ENCODE measurements at places on chromosomes 7 and 10.

GRCh38 chr10:64571056-64571455 is 1049.9 kb downstream of the REEP3 start:
- DNase-seq, result no peak

- DNase-seq, result no peak
These were observed 147.9 kb downstream of the DGKB start for GRCh38 chr7:14754631-14755030.

GRCh38 chr7:455110-455928 is 64.3 kb downstream of the PDGFA start:
- no peak for DNase-seq

- no peak for DNase-seq
These were observed 22.1 kb upstream of the ABCC2 start for GRCh38 chr10:99760321-99760720.

DNA sequence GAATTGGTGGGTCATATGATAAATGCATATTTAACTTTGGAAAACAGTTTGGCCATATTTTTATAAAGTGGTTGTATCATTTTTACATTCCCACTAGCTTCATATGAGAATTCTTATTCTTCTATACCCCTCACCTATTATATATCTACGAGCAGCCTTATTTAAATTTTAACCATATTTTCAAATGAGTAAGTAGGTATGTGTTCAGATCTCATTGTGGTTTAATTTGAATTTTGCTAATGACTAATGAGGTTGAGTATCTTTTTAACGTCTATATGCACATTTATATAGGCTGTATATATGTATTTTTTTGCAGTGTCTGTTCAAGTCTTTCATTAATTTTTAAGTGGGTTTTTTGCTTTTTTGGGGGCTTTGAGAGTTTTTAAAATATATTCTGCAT is 14.2 kb downstream of the RAB18 start:
- no peak for DNase-seq

DNA sequence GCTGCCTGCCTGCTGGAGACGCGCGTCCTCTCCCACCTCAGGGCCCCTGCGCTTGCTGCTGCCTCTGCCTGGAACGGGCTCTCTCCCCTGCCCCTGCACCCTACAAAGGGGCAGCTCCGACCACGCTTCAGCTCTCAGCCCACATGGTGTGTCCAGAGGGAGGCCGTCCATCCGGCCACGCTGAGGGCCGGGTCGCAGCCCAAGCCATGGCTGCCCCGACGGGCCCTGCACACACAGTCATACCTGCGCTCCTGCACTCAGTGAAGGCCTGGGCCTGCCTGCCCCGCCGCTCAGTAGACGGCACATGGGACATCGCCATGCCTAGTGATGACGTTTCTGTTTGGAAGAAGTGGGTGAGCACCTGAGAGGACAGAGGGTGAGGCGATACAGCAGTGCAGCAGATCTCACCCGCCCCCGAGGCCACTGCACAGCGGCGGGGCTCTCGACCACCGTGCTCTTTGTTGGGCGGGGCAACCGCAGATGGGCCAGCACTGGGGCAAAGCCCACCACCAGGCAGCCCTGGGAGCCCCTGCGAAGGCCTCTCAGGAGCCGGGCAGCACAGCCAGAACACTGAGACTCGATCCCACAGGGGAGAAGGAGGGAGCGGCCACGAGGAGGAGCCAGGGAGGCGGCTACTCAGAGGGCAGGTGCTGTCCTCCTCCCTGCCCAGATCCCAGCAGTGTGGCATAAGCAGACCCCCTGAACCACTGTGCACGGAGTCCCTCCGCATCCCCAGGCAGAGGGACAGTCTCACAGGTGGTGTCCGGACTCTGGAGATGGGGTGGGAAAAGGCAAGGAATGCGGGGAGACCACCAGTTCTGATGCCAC is 129.5 kb downstream of the MAD1L1 start:
- DNase-seq, result no peak

GRCh38 chr10:102951316-102951715 is 33.2 kb downstream of the CNNM2 start:
- no peak for DNase-seq

GRCh38 chr7:157768198-157768597 is 431.4 kb downstream of the DNAJB6 start:
- no peak for DNase-seq

DNA sequence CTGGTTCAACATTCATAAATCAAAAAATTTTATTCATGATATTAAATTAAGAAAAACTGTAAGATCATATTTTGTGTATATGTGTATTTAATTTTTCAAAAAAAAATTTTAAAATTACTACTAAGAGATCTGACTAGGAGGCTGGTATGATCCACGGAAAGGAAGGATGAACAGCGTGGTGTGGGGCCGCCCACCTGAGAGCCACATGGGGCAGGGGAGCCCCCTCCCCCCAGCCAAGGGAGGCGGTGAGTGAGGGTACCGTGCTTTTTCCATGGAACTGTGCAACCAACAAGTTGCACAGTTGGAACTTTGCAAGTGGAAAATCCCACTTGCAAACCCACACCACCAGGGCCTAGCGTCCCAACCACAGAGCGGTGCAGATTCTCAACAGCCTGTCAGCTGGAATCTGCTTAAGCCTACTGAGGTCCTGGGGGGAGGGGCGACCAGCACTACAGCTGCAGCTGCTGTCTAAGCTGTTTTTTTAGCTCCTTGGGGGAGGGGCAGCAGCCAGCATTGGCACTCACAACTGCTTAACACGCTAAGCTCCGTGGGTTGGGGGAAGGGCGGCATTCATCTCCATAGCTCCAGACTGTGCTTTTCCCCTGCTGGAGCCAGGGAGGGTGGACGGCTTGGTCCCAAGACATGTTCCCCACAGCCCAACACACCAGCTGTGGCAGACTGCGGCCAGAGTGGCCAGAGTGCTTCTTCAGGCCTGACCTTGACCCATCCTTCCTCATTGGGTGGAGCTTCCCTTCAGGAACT is 94.2 kb upstream of the IGFBP3 start:
- DNase-seq, result no peak

DNA sequence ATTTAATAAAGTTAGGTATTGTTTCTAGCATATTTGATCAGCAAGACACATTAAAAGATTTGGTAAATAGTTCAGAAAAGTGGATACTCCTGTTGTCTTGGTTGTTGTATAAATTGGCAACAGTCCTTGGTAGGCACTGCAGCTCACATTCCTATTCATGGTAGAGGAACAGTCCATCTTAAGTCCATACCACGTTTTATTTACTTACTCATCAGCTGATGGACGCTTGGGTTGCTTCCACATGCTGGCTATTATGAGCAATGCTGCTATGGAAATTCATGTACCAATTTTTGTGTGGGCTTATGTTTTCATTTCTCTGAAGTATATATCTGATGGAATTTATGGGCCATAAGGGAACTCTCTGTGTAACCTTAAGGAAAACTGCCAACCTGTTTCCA is 43.3 kb downstream of the C10orf120 start:
- DNase-seq, result no peak

GRCh38 chr7:1690359-1690958 is 20.4 kb downstream of the ELFN1 start:
- DNase-seq, result no peak

DNA sequence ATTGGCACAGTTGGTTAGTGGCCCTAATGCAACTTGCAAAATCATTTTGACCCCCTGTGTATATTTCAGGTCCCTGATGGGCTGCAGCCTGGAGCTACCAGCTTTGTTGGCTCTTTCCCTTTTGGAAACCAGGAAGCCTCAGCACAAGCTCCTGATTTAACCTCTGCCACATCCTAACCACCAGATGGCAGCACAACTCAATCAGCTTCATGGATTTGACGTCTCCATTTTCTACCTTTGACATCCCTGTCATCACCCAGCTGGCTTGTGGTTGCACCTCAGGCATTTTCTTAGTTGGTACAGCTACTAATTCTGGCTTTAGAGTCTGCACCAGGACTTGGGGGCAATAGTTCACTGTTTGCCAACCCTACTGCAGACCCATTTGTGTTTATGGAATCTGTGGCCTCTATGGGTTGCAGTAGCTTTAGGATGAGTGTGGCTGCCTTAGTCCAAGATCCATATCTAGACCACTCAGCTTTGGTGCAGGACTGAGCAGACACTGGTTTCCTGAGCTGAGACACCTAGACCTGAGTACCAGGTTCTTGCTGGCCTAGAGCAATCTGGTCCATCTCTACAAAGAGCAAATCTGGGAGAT is 456.2 kb downstream of the REEP3 start:
- DNase-seq, result peak; percentile 46

DNA sequence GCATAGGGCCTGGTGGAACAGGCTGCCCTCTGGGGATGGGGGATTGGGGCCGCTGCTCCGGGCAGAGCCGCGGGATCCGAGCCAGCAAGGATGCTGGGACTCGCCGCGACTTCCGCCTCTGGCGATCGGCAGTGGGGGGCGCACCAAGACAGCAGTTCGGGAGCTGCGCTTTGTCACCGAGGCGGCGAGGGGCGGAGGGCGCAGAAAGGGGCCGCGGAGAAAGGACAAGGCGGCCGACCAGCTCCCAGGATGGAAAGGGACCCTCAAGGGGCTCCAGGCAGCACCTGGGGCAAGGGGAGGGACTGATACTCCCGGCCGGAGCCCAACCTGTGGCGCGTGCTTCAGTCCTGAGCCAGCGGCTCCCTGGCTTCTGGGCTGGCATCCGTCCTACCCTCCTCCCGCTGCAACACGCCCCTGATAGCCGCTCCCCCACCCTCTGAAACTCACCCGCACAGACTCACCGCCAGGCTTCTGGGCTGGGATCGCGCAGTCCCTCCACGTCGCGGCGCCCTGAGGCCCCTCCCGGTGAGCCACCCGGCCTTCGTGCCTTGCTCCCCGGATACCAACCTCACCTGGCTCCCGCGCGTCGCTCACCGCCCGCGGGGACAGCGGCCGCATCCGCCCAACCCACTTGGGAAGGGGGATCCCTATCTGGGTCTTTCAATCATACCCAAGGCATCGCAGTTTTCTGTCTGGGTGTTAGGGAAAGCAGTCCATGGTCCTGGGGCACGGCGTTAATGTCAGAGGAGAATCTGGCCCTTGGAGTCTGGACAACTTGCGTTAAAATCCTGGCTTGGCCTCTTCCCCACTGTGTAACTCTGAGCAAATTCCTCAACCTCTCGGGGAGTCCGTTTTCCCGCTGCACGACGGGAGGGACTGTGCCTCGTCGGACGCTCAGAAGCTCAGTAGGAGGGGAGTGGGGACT is 7.0 kb upstream of the EVX1 start:
- peak; percentile 46 for DNase-seq

- DNase-seq, result no peak
These were observed 202.8 kb downstream of the BMPER start for GRCh38 chr7:34108165-34108564.

GRCh38 chr10:71277914-71278665 is 41.0 kb upstream of the SLC29A3 start:
- DNase-seq, result no peak

- DNase-seq, result no peak
These were observed 133.1 kb downstream of the MAPK8 start for GRCh38 chr10:48439581-48440041.

DNA sequence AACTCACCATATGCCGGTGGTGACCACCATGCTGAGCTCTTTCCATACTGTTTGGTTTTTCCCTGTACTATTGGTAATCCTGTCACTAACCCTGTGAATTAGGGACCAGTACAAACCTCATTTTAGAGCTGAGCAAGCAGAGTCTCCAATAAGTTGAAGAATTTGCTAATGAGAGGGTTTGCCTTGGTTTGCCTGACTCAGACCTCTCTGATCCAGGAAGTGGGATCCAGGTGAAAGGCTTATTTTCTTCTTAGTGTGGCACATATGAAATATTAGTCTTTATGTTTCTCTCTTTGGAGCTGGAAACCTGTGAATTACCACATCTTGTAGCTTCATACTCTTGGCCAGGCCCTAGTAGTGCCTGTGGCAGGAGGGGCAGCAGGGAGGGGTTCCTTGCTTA is 114.1 kb upstream of the IGFBP3 start:
- no peak for DNase-seq

DNA sequence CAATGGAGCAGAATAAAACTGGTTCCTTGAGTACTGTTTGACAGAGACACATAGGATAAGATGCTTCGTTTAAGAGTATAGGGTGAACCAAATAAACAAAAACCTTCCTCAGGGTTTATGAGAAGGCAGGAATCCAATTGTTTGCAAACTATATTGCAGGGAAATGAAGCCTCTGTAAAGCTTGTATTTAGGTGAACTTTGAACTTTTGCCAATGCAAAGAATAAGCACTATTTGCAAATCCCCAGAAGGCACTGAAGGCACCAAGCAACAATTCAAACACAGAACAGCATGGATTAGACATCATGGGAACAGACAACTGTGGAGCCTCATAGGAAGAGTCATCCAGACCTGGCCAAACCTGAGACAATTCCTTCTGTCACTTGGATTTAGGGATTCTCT is 47.1 kb upstream of the WASL start:
- DNase-seq, result no peak

- no peak for DNase-seq
These were observed 64.0 kb downstream of the DLG5 start for GRCh38 chr10:77862595-77862994.

DNA sequence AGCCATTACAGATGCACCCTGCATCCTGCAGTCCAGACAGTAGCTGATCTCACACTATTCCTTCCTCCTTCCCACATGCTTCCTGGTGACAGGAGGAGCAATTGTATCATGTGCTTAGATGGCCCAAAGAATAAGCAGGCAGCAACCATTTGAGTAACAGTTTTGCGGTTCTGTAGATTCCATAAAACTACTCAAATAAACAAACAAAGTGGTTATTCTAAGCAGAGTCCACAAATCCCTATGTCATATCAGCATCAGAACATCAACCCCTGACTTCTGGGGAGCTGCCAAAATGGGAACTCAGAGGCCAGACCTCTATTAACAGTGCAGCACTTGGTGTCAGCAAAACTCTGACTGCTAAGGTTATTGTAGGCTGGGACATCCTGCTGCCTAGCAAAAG is 226.0 kb downstream of the SORCS1 start:
- no peak for DNase-seq

- no peak for DNase-seq
These were observed 15.6 kb downstream of the PDAP1 start for GRCh38 chr7:99392659-99393354.

GRCh38 chr7:138208864-138209263 is 132.6 kb downstream of the AKR1D1 start:
- no peak for DNase-seq

- DNase-seq, result no peak
These were observed 2.5 kb downstream of the JCAD start for GRCh38 chr10:30056767-30057355.

DNA sequence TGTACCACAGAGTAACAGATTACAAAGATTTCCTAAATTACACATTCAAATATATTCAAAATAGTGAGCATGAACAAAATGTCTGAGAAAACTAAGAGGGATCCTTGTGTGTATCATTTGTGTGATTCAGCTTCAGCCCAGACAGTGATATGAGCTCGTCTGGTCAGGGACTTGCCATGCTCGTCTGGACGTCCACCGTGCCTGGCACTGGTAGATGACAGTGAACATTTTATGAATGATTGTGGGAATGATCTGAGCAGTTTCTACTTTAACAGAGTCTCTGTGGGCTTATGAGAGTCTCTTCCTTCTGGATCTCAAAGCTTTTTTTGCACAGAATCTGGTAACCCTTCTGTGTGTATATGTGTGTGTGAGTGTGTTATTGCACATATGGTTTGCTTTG is 34.2 kb upstream of the ANKRD2 start:
- no peak for DNase-seq
